ENCODE measurements at places on chromosomes 3 and 15. TPM values are rescaled to one million over a fixed set of nuclear protein-coding genes. Genes with fewer than 3 reads are reported as not detected.
A peak's percentile ranks its signal among the peaks of the same experiment; 100 is the strongest.

DNA sequence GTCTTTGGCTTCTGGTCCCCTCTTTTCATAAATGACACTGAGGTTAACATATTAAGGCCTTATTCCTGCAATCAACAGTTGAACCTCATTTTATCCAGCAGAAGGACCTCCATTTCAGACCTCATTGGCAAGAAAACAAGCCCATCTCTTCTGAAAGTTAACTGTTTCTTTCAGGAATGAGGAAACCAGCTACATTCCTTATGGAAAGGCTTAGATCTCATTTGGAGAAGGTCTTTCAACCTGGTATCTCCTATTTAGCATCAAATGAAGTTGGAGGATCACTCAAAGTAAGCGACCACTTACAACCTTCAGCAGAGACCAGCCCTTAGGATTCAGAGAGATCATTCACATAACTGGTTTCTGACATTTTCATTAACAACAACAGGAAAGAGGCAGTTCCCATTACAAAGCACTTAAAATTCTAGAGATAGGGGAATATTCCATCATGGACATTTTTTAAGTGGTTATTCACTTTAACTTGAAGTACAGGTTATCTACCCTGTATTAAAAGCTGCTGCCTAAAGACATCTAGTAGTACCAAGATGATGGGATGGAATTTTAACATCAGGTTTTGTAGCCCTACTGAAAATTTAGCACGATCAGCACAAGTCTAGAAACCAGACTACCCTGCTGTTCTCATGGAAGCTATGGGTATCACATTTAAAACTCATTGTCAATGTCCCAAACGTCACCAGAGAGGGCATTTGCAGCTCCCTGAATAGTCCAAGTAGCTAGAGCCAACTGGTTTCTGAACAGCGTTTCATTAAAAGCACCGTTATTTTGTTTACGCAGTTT lies 30.4 kb downstream of the TFRC start:
- H3K4me1 ChIP-seq, result peaks cover 4% of the 10 kb centered on the region
- DNase-seq, result no peak
- H3K4me3 ChIP-seq, result no peak overlapping the region
- peaks cover 24% of the 10 kb centered on the region for H3K36me3 ChIP-seq
- H3K27ac ChIP-seq, result no peak overlapping the region

- peaks cover 4% of the 10 kb centered on the region for H3K36me3 ChIP-seq
- H3K4me1 ChIP-seq, result no peaks in the 10 kb centered on the region
- no peak for DNase-seq
- no peak overlapping the region for H3K27ac ChIP-seq
These were observed 78.9 kb upstream of the BLM start for GRCh38 chr15:90638201-90638691.

DNA sequence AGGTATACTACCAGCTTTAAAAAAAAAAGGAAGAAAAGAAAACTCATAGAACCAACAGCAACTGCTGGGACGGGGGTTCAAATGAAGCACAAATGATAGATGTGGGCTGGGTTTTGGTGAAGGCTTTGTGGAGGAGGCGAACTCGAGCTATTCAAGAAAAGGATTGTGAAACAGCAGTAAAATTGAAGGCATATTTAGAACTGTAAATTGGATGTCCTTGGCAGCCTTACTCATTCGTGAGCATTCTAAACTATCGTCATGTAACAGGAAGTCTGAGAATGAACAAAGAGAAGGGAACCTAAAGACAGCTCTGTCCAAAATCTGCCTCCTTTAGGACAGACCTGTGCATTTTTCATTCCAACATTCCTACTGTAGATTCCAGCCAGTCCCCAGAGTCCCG lies 97.8 kb downstream of the LARS2 start:
- H3K36me3 ChIP-seq, result peaks cover 16% of the 10 kb centered on the region
- DNase-seq, result no peak
- H3K27ac ChIP-seq, result no peak overlapping the region

DNA sequence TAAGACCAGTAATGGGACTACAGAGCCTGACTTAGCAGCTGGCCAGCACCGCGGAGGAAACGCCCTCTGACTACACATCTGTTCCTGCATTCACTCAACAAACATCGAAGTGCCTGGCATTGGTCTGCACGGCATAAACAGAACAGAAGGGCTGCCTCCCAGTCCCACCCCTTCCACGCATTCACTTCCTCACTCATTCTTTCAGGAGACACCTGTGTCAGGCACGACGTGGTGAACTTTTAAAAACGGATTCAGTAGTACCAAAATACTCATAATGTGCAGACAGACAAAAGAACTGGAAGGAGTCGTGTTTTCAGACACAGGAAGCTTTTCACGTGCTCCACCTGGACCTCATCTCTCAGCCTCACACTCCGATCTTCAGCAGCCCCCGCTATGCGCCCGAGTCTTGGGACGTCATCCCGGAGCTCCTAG lies 123.3 kb downstream of the XXYLT1 start:
- no peak overlapping the region for H3K4me3 ChIP-seq
- H3K27ac ChIP-seq, result no peak overlapping the region
- H3K4me1 ChIP-seq, result no peaks in the 10 kb centered on the region
- no peaks in the 10 kb centered on the region for H3K36me3 ChIP-seq

DNA sequence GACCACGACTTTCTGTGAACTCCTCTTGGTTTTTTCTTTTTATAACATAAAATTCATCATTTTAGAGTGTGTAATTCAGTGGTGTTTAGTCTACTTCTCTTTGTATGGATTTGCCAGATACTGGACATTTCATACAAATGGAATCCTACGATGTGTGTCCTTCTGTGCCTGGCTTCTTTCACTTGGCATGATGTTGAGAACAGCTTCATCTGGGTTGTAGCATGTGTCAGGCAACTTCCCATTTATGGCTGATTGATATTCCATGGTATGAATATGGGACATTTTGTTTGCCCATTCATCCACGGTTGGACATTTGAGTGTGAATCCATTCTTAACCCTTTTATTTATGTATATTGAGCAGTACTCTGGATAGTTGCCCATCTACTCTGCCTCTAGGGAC lies 82.7 kb upstream of the KLF13 start:
- H3K27me3 ChIP-seq, result no peaks in the 10 kb centered on the region
- H3K27ac ChIP-seq, result no peak overlapping the region
- H3K4me3 ChIP-seq, result no peak overlapping the region
- no peak for DNase-seq
- no peaks in the 10 kb centered on the region for H3K36me3 ChIP-seq
- no peaks in the 10 kb centered on the region for H3K4me1 ChIP-seq

GRCh38 chr3:130878464-130878863 lies 15.4 kb upstream of the ATP2C1 start:
- H3K27me3 ChIP-seq, result no peaks in the 10 kb centered on the region
- no peak overlapping the region for H3K27ac ChIP-seq
- H3K4me3 ChIP-seq, result no peak overlapping the region

DNA sequence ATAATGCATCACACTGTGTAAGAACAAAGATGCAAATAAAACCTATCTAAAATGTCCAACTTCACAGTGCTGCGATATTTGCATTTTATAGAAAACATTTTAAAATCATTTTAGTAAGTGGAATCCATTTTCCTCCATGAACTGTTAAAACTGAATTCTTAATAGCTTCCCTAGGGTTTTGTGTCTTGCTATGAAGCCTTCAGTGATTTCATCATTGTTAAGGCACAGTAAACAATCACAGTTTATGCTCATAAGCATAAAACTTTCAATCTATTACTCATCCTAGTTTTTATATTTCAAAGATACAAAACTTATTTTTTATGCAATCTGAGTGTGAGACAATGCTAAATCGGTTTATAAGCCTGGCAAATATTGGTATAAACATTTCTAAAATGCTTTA lies 509.7 kb downstream of the TUSC7 start:
- H3K27me3 ChIP-seq, result no peaks in the 10 kb centered on the region
- DNase-seq, result no peak
- no peak overlapping the region for H3K4me3 ChIP-seq
- H3K36me3 ChIP-seq, result no peaks in the 10 kb centered on the region

- no peaks in the 10 kb centered on the region for H3K36me3 ChIP-seq
- no peak for DNase-seq
- no peak overlapping the region for H3K4me3 ChIP-seq
- H3K4me1 ChIP-seq, result no peaks in the 10 kb centered on the region
- no peaks in the 10 kb centered on the region for H3K27me3 ChIP-seq
These were observed 73.7 kb upstream of the MB21D2 start for GRCh38 chr3:192991356-192991755.

- no peak overlapping the region for H3K27ac ChIP-seq
- H3K4me1 ChIP-seq, result no peaks in the 10 kb centered on the region
- no peaks in the 10 kb centered on the region for H3K27me3 ChIP-seq
- no peak for DNase-seq
These were observed 30.1 kb upstream of the C3orf80 start for GRCh38 chr3:160195106-160195505.

GRCh38 chr3:28191363-28191762 lies 50.1 kb upstream of the CMC1 start:
- no peaks in the 10 kb centered on the region for H3K27me3 ChIP-seq
- H3K4me3 ChIP-seq, result no peak overlapping the region
- no peak for DNase-seq
- no peak overlapping the region for H3K27ac ChIP-seq
- no peaks in the 10 kb centered on the region for H3K36me3 ChIP-seq

DNA sequence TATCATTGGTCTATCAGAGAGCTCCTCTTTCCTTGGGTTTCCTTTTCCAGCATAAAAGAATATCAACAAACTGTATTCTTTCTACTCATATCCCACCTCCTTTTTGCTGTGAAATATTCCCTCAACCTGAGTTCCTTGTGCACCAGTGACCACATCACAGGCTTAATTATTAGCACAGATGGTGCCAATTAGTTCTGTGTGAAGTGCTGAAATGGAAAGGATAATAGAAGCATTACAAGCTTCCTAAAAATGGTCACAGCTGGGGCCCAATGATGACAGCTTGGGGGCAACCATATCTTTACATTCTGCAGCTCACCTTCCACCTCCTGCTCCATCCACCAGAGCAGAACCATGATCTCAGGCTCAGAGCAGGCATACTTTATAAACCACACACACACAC lies 84.6 kb downstream of the ANO10 start:
- H3K27me3 ChIP-seq, result no peaks in the 10 kb centered on the region
- H3K4me3 ChIP-seq, result no peak overlapping the region
- H3K36me3 ChIP-seq, result no peaks in the 10 kb centered on the region
- no peak overlapping the region for H3K27ac ChIP-seq

GRCh38 chr15:64166102-64166890 lies 3.5 kb upstream of the PPIB start:
- H3K4me1 ChIP-seq, result peaks cover 5% of the 10 kb centered on the region
- no peaks in the 10 kb centered on the region for H3K27me3 ChIP-seq
- peaks cover 15% of the 10 kb centered on the region for H3K36me3 ChIP-seq
- no peak overlapping the region for H3K27ac ChIP-seq
- no peak overlapping the region for H3K4me3 ChIP-seq
- no peak for DNase-seq

DNA sequence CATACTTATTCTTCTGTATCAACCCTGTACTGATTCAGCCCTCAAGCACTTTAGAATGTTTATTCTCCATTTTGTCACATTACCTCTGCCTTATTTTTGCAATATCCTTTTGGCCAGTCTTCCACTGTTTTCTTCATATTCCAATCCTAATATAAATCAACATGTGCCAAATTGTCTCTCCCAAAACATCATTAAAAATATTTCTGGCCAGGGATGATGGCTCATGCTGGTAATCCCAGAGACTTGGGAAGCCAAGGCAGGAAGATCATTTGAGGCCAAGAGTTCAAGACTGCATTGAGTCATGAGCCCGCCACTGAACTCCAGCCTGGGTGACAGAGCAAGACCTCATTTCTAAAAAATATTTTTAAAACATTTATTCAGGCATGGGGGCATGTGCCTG lies 641.4 kb upstream of the CBLB start:
- no peak overlapping the region for H3K27ac ChIP-seq
- no peaks in the 10 kb centered on the region for H3K36me3 ChIP-seq
- H3K27me3 ChIP-seq, result no peaks in the 10 kb centered on the region
- DNase-seq, result no peak

GRCh38 chr3:169772305-169772896 lies 795 bp upstream of the MYNN start:
- peaks cover 6% of the 10 kb centered on the region for H3K36me3 ChIP-seq
- peaks cover 4% of the 10 kb centered on the region for H3K4me1 ChIP-seq
- peak overlapping the region; percentile 59 for H3K4me3 ChIP-seq

GRCh38 chr3:18774319-18775088 lies 349.4 kb upstream of the SATB1 start:
- no peaks in the 10 kb centered on the region for H3K27me3 ChIP-seq
- H3K4me3 ChIP-seq, result no peak overlapping the region
- no peak overlapping the region for H3K27ac ChIP-seq

- no peak for DNase-seq
- H3K27ac ChIP-seq, result no peak overlapping the region
- no peak overlapping the region for H3K4me3 ChIP-seq
- H3K4me1 ChIP-seq, result no peaks in the 10 kb centered on the region
- no peaks in the 10 kb centered on the region for H3K36me3 ChIP-seq
These were observed 51.6 kb upstream of the DUT start for GRCh38 chr15:48279608-48280007.

DNA sequence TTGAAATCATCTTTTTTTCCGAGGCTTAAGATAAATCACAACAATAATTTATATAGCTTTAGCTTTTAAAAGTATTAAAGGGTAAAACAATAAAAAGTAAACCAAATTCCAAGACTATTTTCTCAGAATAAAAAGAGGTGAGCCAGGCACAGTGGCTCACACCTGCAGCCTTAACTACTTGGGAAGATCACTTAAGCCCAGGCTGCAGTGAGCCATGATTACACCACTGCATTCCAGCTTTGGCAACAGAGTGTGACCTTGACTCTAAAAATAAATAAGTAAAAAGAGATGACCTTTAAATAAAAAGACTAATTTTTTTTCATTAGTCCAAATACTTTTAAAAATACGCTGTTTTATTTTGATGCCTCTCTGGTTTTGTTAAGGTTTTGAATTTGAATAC lies 54.4 kb downstream of the C3orf80 start:
- H3K27ac ChIP-seq, result no peak overlapping the region
- no peaks in the 10 kb centered on the region for H3K4me1 ChIP-seq
- H3K27me3 ChIP-seq, result no peaks in the 10 kb centered on the region

DNA sequence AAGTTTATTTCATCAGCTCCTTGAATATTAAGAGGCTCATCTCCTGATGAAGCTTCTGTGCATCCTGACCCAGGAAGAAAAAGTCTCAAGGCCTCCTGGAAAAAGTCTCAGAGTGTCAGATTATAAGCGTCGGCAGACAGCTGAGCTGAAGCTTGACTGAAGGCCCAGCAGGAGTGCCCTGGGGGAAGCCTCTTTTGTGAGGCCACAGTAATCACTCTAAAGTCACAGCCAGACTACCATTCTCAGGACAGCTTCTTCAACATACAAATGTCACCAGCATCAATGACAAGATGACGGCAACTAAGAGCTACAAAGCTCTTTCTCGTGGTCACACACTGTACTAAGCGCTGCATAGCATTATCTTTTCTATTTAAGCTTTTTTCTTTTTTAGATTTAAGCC lies 72.7 kb upstream of the LRRN1 start:
- DNase-seq, result no peak
- no peak overlapping the region for H3K4me3 ChIP-seq
- no peaks in the 10 kb centered on the region for H3K4me1 ChIP-seq
- H3K36me3 ChIP-seq, result no peaks in the 10 kb centered on the region
- H3K27me3 ChIP-seq, result no peaks in the 10 kb centered on the region
- H3K27ac ChIP-seq, result no peak overlapping the region

DZIP1L gene
- polyA plus RNA-seq, result 0.27 TPM

SLC24A5 gene
- 0.03 TPM for polyA plus RNA-seq

CIP2A gene
- polyA plus RNA-seq, result 0.45 TPM

CHDH gene
- 8.5 TPM for polyA plus RNA-seq

TMEM108 gene
- not detected for polyA plus RNA-seq

PIGX gene
- polyA plus RNA-seq, result 13.8 TPM

ZDHHC19 gene
- 0.40 TPM for polyA plus RNA-seq

CADM2 gene
- not detected for polyA plus RNA-seq

CFAP91 gene
- polyA plus RNA-seq, result 0.43 TPM

SHF gene
- 25.0 TPM for polyA plus RNA-seq

AADACL2 gene
- polyA plus RNA-seq, result not detected

GOLGA8J gene
- not detected for polyA plus RNA-seq

RTP1 gene
- not detected for polyA plus RNA-seq

FAM227B gene
- polyA plus RNA-seq, result 8.7 TPM
